Activated CD4-positive, alpha-beta T cell treated with anti-CD3 and anti-CD28 coated beads, Interleukin-2, amount 50 U/mL, for 16 hours (primary cell): ENCODE measurements at places on chromosomes 2 and 18.

DNA sequence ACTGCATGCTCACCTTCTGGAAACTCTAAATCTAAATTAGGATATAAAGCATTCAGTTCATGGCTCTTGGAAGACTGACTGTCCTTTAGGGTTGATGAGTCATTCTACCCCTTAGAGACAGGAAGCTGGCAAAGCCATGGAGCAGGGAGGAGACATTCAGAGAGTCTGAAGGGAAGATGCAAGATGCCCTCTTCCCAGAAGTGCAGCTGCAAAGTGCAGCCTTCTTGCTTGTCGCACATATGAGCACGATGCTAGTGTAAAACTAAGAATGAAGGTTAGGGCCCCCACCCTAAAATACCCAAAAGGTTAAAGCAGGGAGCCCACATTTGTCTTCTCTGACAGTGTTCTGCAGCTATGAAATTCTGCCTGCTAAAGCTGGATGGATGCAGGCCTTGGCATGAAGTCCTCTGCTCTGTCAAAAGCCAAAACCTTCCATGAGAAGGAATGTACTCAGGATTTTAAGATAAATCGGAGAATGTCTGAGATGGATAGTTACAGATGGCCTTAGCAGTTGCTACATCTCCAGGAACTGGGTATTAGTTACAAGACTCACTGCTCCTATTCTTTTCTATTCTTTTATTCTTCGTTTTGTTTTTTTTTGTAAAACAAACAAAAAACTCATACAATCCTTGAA lies 89.7 kb downstream of the POLE4 start:
- DNase-seq, result no peak

DNA sequence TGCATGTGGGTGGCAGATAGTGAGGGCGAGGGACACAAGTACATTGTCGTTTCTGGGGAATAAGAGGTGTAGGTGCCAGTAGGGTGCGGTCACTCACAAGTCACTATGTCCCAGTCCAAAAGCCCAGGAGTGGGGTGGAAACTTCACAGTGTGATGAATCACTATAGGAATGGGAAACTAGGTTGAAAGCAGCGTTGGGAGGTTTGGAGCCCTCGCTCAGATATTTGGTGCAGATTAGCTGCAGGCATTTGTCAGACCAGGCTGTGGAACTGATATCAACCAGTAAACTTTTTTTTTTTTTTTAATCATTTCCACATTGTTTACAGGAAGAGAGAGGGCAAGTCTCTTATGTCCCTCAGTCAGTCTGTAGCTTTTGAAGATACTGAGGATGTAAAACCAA lies 121.8 kb downstream of the CERS6 start:
- DNase-seq, result no peak

DNA sequence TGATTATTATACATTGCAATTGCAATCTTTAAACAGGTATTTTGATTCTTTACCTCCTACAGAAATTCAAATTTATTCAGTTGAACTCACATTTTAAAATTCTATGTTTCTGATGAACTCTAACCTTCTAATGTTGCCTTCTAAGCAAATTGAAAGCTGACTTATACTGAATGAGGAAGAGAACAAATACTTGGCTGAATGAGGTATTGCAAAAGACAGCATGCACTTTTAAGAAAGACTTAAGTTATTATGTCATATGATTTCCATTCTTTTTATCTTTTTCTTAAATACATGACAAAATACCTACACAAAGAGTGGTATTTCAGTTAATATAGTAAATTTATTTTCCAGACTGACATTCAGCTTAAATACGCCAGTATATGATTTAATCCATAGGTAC lies 64.7 kb downstream of the FAM228A start:
- no peak for DNase-seq

- peak; percentile 11 for DNase-seq
Observed at GRCh38 chr2:181656450-181657291, at the start of gene CERKL. CERKL (minus strand) TSS chr2:181657105; CDS start chr2:181657006, 99 bp downstream.

- DNase-seq, result no peak
Observed at GRCh38 chr2:65537651-65538385, 105.4 kb upstream of the SPRED2 start.

GRCh38 chr2:96916646-96917543 lies 47.0 kb upstream of the SEMA4C start:
- DNase-seq, result no peak

- DNase-seq, result no peak
Observed at GRCh38 chr2:41706286-41706685, 341.5 kb upstream of the PKDCC start.

DNA sequence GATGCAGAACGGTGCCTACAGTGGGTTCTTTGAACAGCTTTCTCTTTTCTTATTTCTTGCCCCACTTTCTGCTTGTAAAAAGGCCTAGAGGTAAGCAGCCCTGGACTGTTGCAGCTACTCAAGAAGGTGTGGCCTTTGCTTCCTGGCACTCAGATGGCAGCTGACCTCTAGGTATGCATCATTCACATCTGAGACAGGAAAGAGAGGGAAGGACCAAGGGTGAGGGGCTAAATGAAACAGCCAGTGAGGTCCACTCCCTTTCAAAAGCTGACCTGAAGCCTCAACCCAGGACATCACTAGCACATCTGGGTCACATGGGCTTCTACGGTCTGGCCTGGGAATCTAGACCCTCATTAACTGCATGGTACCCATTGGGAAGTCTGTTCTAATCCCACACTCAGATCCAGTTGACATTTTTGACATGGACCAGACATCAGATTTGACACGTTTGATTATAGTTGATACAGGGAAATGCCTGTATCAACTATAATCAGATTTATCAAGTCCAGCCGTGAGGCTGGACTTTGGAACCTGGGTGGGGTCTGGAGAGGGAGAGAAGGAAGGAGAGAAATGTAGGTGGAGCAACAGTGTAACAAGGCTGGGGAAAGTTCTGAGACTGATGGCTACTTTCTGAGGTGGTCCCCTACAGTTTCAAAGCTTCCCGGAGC lies 60.2 kb downstream of the E2F6 start:
- no peak for DNase-seq

GRCh38 chr2:238093181-238094140 lies 6.7 kb upstream of the ESPNL start:
- DNase-seq, result no peak

DNA sequence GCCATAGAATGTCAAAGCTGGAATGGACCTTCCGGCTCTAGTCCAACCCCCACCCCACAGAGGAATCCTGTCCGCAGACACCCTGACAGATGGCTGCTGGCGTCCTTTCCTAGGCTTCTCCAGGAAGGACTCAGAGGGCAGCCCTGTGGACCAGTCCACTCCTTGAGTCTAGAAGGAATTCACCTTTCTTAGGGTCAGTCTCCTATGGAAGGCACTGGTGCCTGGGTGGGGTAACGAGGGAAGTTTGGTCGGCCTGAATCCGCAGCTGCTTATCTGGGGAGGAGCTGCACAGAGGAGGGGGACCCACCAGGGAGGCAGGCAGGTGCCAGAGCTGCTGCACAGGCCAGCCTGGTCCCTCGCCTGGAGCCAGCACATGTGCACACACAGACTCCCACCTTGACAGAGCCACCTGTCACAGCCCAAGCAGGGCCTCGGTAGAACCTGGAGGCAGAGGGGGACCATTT lies 2.5 kb downstream of the DNMT3A start:
- no peak for DNase-seq

GRCh38 chr2:241309684-241310117 lies 5.8 kb downstream of the HDLBP start:
- DNase-seq, result peak; percentile 78

- no peak for DNase-seq
Observed at GRCh38 chr2:123080331-123080730, 944.8 kb upstream of the CNTNAP5 start.

- DNase-seq, result no peak
Observed at GRCh38 chr2:149703281-149703680, 115.7 kb upstream of the MMADHC start.

DNA sequence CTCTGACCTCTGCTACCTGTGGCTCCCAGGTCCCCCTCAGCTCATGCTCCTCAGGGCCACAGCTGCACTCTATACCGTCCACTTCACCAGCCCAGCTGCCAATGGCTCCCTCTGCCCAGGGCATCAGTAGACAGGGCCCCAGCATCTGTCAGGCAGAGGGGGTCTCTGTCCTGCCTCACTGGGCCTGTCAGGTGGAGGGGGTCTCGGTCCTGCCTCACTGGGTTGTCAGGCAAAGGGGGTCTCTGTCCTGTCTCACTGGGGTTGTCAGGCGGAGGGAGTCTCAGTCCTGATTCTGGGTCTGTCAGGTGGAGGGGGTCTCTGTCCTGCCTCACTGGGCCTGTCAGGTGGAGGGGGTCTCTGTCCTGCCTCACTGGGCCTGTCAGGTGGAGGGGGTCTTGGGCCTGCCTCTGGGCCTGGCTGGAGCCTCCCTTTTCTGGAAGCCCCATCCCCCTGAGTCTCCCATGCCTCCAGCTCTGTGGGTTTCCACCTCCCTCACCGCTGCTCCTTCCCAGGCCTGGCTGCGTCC lies 19.9 kb downstream of the SNORC start:
- no peak for DNase-seq

GRCh38 chr18:24831081-24831480 lies 370.6 kb downstream of the HRH4 start:
- DNase-seq, result no peak

DNA sequence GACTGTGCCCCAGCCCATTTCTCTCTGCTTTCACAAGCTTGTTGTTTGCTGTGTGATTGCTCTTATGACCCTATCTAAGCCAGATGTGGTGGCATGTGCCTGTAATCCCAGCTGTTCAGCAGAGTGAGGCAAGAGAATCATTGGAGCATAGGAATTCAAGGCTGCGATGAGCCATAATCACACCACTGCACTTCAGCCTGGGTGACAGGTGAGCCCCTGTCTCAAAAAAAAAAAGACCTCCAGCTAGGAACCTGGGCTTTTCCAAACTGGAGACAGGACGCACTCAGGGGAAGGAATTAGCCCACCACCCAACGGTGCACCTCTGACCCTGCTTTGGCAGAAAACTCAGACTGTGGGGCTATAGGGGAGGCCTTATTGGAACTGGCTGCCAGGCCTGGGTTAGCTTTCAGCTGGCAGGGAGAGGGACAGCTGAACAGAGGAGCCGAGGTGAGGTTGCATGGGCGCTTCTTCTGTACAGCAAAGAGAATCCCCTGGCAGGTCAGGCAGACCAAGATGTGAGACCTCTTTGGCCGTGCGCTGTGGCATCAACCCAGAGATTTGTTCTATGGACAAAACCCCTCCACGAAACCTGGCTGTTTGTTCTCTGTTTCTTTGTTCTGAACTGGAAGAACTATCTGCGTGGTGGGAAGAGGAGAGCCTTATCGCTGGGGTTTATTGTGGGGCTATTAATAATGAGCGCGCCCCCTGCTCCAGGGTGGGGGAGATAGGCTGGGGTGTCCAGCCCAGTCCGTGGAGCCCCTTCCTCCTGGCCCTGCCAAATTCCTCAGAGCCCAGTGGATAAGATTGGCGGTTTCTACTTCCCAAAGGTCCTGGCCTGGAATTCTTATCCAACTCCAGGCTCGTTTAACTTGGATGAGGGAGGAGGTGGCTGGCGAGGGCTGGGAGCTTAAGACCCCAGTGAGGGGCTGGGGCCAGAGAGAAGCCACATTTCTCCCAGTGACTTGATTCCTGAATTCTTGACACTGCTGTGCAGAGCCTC lies 38.8 kb upstream of the SMAD7 start:
- DNase-seq, result no peak

- DNase-seq, result no peak
Observed at GRCh38 chr18:56455141-56455540, 183.3 kb downstream of the TXNL1 start.

DNA sequence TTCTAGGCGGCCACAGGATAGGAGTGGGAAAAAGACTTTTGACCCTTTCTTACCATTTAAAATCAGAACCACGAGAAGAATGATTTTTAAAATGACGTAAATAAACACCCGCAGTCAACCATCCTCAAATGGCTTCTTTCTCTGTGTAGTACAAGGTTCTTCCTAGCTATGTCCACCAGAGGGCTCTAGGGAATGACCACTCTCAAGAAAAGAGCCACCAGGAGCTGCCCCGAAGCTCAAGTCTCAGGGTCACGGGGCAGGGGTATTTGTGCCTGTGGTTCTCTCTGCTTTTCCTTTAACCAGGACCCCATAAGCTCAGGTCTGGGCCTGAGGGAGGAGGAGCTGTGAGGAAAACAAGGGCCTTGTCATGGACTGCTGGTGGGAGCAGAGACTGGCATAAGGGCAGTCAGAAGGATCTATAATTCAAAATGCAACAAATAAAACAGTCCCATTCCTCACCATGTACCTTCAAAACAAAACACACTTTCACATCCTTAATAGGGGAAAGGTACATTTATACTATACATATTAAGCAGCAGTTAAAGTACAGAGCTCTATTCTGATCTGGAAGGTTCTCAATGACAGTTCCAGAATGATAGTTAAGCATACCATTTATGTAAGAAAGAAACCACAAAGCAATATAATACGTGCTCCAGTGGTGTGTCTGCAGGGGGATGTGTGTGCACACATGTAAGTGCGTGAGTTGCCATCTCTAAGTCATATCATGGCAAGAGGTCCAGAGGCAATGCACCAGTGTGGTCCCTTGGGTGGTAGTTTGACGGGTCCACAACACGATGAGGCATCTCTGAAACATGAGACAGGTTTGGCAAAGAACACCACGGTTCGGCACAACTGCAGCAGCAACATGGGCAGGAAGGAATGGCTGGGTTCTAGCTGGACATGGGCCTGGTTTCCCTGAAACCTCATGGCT lies 18.6 kb downstream of the LYPD1 start:
- DNase-seq, result no peak

GRCh38 chr2:24463271-24463670 lies 27.8 kb upstream of the NCOA1 start:
- DNase-seq, result no peak

DNA sequence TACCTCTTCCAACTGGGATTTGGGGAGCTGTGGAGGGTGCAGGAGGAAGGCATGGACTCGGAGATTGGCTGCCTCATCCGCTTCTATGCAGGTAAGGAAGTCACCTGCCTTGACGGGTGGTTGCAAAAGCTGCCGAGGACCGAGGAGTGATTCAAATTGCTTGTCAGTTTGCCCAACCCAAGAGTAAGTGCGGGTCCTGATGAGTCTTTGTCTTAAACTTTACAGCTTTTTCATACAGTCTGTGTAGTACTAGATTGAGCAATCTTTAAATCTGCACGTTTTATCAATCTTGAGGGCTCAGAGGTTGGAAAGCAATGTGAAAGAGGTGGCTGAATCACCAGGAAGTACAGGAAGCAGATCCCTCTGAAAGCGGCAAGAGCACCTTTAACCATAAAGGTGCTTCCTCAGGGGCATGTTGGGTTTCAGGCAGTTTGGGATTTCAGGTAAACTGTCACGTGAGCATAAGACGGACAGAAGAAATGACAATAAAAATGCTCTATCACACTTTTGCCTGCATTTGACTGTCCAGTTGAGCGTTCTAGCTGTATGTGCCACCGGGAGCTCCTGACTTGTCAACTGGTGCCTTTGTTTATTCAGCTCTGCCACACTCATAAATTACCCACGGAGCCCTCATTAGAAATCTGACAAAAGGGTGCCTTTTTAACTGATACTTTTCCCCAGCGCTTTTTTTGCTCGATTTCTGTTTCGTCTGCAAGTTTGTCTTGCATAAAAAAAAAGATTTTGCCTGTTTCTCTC lies 2.0 kb downstream of the PHLPP1 start:
- DNase-seq, result peak; percentile 48

DNA sequence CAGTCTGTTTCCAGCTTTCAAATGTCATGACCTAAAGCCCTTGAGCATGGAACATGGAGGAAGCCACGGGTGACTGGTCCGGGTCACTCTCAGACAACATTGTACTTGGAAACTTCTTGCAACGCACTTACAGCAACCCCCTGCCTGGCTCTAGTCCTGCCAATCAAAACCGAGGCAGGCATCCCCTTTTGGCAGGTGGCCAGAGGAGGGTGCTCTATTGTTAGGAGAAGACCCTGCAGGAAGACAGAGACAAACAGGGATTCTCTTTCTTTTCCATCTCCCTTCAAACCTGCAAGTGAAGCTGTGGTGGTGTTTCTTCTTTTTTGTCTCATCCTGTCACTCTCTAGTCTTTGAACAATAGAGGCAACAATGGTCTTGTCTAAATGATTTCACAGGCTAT lies 667.2 kb downstream of the ZEB2 start:
- DNase-seq, result no peak
